Activated naive CD4-positive, alpha-beta T cell (primary cell): ENCODE measurements at places on chromosomes 3 and 15.

DNA sequence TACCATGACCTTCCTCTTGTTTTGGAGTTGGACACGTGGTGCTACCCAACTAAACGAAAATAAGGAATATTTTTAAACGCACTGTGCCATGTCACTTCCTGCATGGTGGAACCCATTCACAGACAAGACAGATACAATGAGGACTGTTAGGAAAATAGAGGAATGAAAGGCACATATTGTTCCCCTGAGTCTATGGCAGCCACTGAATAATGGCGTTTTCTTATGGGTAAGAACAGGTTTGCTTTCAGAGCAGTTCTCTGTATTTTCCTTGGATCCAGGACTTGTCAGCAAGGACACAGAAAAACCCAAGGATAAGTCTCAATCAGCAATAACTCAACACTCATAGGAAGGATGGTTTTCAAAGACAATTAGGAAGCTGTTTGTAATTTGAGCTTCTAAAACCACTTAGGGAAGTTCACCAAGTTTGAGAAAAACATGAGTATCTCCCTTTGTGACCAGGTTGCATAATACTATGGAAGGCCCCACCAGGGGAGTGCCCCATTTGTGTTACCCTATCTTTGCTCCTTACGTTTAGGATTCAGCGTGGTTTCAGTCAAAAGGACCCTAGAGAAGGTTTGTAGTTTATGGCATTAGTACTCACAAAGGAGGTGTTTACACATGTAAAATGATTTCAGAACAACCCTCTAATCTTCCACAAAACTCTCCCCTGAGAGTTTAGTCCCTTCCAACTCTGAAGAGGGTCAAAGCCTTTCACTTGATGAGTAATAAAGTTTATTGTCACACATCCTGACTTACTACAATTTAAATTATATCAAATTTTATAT lies 487.2 kb upstream of the ATP11B start:
- DNase-seq = no peak

GRCh38 chr3:116413319-116413718 lies 32.0 kb downstream of the LSAMP start:
- no peak for DNase-seq

DNA sequence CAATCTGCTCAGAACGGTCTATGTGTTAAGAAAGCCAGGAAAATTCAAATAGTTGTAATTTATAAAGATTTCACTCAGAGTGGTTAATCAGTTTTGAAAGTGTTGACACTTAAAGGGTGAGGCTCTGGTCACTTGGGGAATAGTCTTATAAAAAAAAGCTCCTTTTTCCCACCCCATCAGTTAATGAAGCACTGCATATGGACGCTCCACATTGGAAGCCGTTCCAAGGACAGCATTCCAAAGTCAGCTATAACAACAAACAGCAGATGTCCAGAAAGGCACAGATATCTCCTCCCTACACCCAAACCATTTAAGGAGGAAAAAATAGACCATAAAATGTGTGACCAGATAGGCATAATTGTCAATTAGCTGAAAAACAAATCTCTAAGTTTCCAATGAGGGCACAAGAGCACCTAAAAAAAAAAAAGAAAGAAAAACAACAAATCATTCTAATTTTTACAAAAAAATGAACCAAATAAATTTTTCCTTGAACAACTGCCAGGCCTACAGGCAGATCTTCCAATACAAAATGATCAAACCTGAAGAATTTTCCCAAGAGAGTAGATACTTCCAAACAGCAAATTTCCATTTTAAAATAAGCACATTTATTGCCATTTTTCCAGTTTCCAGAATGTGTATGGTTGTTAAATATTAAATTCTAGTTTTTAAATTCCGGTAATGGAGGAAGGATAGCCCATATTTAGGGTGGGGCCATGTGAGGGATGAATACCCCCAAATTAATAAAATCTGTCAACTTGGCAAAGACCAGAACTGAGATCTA lies 198.3 kb downstream of the ERC2 start:
- no peak for DNase-seq

DNA sequence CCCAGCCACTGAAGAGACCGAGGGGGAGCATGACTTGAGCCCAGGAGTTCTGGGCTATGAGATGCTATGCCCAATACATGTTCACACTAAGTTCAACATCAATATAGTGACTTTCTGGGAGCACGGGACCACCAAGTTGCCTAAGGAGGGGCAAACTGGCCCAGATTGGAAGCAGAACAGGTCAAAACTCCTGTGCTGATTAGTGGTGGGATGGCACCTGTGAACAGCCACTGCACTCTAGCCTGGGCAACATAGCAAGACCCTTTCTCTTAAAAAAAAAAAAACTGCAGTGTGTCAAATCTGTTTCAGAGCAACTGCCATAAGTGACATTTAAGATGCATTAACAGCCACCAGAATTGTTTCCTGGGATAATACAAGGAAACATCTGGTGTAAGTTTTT lies 9.8 kb downstream of the HES1 start:
- no peak for DNase-seq

GRCh38 chr15:88476635-88477060 lies 9.1 kb downstream of the MRPS11 start:
- DNase-seq = no peak

DNA sequence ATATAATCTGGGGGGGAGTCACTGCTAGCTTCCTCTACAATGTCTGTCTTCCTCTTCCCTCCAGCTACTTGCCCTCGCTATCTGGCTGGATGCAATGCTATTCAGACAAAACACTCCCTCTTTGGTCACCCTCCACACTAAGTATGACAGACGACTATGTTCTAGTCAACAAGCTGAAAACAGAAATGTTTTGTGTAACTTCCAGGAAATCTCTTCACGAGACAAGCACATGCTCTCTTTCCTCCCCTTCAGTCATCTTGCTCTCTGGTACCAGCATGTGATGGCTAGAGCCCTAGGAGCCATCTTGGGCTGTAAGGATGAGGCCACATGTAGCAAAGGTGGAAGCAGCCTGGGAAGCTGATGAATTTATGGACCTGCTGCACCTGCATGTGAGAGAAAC lies 151.3 kb downstream of the ARRDC4 start:
- no peak for DNase-seq

DNA sequence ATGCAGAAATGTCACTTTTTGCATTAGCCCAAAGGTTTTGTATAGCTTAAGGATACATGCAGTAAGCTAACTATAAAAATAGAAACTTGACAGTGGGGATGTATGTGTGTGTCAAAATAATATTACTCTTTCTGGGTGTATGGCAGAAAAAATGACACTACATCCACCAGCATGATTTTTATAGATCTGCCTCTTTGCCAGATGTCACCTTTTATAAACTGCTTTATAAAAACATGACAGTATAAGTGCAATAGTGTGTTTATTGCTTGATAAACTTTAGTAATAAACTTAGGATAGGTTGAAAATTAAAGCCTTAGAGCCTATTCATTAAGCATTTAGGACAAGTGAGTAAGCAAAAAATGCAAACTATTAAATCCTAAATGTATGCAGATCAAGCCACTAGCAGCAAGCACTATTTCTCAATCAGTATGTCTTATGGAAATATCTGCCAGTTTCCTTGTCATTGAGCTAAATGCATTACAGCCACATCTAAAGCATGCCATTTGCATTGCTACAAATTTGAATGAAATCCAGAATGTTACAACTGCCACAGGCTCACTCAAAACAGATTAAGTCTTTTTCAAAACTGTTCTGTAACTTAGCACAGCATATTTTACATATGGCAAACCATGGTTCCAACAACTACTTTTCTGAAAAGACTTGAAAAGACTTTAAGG lies 935.0 kb downstream of the FHIT start:
- DNase-seq = no peak

- no peak for DNase-seq
These were observed 27.2 kb downstream of the SPINK8 start for GRCh38 chr3:48306290-48306689.

- DNase-seq = no peak
These were observed 105.7 kb downstream of the IGF1R start for GRCh38 chr15:98753726-98754656.

DNA sequence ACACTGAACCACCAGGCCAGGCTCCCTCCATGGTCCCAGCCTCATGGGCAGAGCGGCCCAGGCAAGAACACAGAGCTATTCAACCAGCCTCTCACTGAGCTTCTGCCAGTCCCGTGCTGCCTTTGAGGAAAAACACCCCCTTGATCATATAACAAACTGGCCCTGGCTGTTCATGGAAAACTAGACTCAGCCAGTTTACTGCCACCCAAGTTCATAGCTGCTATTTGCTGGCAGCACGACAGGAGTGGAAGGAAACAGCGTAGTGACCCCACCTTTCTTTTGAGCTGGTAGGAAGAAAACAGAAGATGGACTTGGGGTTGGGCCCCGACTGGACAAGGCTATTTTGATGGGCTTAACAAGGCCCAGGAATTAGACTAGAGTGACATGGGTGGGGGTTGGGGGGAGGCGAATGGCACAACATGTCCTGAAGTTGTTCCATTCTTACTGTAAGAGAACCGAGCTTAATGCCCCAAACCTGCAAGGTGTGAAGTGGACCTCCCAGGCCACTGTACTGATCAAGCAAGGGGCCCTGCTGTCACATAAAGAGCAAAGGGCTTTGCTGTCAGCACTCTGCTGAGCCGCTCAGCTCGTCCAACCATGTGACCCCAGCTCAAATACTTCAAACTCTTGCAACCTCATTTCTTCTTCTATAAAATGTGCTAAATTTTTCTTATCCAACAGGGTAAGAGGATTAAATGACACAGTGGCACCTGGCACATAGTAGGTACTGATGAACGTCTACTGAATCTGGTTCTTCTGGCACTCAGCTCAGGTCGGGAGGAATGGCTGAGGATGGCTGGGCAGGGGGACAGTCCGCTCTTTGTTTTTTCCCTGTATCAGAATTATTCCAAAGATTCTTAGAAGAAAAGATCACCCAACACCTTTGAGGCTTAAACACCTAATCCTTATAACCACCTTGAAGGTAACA lies 1.6 kb downstream of the FBXL22 start:
- no peak for DNase-seq

- no peak for DNase-seq
These were observed 240.1 kb downstream of the XXYLT1 start for GRCh38 chr3:195030791-195031321.

DNA sequence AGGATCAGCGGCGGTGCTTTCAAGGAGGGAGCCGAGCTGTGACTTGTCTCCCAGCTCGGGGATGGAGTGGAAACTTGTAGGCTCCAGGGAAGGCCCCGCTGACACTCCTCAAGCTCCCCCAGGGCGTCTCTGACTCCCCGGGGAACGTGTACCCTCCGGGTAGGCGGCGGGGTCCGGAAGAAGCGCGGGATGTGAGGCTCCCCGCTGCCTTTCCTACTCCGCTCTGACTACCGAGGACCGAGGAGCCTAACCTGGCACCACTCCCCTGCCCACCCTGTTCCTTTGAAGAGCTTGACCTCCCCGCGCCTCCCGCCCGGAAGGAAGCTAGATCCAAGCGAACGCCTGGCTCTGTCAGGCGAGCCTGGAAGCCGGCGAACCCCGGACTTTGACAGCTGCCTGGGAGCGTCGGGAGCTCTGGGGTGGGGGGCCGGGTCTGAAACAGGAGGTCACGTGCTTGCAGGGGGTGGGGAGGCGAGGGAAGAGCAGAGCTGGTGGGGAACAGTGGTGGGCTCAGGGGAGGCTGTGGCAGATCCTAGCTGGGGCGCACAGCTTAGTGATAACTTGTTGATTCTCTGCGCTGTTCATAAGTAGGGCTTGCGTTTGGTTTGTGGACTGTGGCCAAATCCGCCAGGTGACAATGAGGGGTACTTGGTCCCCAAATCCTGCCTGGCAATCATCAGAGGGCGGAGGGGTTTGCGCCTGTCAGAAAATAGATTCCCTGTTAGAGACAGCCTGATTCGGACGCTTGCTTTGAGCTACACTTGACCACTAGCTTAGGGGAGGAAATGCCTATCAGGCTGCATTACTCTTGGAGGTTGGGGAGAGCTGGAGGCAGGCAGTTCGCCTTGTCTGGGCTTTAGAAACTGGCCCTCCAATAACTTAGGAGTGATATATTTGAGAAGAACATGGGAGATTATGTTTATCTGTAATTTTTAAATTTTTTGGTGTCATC lies 1.2 kb downstream of the CLSTN2 start:
- no peak for DNase-seq

DNA sequence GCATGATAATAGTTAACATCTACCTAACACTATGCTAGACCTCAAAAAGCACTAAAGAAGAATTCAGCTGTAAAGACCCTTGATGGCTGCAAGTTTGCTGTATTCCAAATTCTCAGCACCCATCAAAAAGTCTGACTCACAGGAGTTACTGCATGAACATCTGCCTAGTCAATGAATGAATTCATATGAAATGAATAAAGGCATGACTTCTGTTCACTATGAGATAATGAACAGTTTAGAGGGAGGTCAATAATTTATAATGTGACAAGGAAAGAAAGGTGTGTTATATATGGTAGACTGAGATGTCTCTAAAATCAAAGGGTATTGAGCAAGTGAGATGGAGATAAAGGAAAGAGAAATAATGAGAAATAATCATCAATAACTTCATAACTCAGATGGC lies 508.2 kb upstream of the TGFBR2 start:
- no peak for DNase-seq

GRCh38 chr15:75776065-75776423 lies 63.4 kb upstream of the CSPG4 start:
- DNase-seq = no peak

GRCh38 chr3:26591926-26592325 lies 30.6 kb upstream of the LRRC3B start:
- DNase-seq = no peak

DNA sequence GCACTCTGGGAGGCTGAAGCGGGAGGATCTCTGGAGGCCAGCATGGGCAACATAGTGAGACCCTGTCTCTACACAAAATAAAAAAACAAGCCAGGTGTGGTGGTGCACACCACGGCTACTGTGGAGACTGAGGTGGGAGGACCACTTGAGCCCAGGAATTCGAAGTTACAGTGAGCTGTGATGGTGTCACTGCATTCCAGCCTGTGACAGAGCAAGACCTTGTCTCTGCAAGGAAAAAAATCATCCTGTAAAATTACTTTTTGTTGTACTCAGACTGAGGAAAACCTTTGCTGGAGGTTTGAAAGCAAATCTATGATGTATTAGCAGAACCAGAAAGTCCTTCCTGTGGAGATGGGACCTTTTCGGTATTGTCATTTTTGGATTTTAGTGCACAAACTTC lies 63.3 kb downstream of the ATP1B3 start:
- no peak for DNase-seq

GRCh38 chr3:78979028-78979427 lies 788.8 kb downstream of the ROBO1 start:
- no peak for DNase-seq

DNA sequence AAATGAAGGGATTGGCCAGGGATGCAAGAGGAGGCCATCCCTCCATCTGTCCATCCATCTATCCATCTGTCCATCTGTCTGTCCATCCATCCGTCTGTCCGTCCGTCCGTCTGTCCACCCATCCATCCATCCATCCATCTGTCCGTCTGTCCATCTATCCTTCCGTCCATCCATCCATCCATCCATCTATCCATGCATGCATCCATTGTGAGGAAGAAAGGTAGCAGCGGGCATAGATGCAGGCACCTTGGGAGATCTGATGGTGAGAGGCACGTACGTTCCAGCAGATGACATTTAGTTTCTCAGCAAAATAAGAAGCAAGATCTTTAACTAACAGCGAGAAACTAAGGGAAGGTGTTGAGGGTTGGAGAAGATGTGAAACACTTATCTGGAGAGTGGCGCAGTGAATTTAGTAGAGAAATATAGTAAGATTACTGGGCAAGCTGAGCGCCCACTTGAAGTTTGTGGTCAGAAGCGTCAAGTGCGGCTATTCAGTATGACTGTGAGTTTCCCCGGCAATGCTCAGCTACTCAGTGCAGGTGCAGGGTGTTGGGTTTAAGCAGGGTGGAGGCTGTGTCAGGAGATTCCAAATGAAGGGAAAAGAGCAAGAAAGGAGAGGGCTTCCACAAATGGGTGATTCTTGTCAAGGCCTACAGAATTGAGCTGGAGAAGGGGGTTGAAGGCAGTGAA lies 22.4 kb upstream of the SRP14 start:
- DNase-seq = no peak
